Substantia nigra (tissue), 51 donors: ENCODE measurements at places on chromosomes 11 and 22.

DNA sequence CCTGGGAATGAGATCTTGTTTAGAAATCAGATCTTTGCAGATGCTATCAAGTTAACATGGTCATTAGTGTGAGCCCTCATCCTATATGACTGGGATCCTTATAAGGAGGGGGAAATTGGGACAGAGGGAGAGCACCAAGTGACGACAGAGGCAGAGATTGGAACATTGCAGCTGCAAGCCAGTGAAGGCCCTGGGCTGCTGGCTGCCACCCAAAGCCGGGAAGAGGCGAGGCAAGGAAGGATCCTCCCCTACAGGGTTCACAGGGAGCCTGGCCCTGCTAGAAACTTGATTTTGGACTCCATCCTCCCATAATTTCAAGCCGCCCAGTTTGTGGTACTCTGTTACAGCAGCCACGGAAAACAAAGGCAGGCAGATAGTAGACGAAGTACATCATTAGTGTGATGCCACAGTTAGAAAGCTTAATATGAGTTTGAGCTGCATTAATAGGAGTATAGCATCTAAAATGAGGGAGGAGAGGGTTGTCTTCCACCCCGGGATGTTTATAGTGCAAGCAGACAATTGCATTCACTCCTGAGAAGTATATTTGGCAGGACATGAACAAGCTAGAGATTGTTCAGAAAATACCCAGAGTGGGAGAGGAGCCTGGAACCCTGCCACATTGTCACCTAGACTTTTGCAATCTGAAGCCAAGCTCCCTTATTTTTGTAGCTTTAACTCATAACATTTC lies 56.8 kb upstream of the CLMP start:
- no peak for DNase-seq

- no peak for DNase-seq
Observed at GRCh38 chr22:29167032-29167911, 38.4 kb upstream of the EMID1 start.

- DNase-seq: no peak
Observed at GRCh38 chr11:101553891-101554292, 29.9 kb downstream of the TRPC6 start.

DNA sequence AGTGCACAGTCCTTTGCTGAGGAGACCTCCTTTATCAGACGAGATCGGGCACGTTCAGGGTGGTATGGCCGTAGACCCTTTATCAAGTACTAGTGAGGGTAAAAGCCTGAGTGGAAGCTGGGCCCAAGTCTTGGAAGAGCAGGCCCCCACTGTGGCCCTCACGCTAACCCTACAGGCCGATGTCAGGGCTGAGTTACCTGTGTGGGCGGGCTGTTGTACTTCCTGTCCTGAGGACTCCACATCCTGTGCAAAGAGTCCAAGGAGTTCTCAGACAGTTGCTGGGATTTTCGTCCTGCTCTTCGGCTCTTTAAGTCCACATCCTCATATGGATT lies 34.9 kb downstream of the RPL27A start:
- DNase-seq: no peak

DNA sequence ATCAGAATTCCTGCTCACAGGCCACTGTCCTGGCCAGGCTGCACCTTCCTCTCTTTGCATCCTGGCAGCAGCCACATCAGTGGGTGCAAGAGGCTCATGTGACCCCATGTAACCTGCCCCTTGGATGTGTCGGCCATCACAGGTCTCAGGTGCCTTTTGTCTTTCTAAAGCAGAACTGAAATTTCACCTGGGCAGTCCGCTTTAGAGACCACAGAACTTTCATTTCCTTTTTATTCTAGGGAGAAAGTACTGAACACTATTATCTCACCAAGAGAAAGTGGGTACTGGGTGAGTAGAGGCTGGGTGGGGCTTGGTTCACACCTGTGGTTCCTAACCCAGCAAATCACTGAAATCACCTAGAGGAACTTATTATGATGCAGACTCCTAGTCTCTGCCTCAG lies 51.7 kb upstream of the NUP160 start:
- no peak for DNase-seq
